ENCODE measurements at places on chromosomes 1 and 21.

- DNase-seq = no peak
These were observed 58.0 kb downstream of the LGR6 start for GRCh38 chr1:202251424-202252256.

DNA sequence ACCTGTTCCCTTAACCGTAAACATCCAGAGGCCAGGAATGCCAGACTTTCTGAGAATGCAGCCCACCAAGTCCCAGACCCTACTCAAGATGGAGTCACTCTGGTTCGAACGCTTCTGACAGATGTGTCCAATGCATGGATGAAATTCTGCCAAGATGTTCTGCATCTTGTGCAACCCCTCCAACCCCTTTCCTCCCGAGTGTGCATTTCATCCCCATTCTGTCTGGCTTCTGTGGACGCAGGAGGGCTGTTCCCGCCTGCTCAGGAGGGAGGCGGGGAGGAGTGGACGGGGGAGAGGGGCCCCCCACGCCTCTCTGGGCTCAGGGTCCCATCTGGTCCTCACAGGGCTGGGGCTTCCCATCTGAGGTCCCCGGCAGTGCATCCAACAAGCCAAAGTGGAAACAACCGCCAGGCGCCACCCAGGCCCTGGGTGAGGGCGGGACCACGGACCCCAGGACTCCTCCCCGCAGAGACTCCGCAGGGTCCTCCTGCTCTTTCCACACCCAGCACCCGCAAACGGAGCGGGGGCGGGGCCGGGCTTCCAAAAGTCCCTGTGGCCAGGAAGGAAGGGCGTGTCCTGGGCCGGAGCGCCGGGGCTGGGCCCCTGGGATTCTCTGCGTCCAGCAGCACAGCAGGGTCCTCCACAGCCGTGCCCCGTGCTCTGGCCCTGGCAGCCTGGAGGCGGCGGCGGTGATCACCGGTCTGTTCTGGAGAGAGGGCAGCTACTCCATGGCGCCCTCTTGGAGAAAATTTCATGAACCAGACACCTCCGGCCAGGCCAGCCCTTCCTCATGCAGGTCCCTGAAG is 27.8 kb upstream of the SUMO3 start:
- DNase-seq = peak; percentile 59

DNA sequence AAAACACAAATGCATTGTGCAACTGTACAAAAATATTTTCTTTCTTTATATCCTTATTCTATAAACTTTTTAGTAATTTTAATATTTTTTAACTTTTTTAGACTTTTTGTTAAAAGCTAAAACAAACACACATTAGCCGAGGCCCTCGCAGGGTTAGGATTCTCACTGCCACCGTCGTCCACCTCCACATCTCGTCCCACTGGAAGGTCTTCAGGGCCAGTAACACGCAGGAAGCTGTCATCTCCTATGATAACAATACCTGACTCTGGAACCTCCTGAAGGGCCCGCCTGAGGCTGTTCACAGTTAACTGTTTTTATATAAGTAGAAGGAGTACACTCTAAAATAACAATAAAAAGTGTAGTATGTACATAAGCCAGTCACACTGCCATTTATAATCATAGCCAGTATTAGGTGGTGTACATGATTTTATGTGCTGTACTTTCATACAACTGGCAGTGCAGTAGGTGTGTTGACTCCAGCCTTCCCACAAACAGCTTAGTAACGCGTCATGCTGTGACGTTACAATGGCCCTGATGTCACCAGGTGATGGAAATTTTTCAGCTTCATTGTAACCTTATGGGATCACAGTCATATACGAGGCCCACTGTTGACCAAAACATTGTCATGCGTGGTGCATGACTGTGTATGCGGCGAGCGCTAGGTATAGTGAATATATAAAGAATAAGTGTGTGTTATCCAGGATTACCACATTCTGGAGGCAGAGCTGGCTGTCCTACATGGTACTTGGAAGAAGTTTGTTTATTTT is 8.8 kb downstream of the TFF2 start:
- no peak for DNase-seq

GRCh38 chr1:1035291-1035943 is 15.5 kb downstream of the AGRN start:
- DNase-seq = no peak

- no peak for DNase-seq
These were observed 211.7 kb downstream of the GRIK3 start for GRCh38 chr1:36822648-36823047.

- no peak for DNase-seq
These were observed 24.4 kb downstream of the RCAN1 start for GRCh38 chr21:34590520-34590919.

GRCh38 chr1:212078826-212079225 is 43.3 kb downstream of the DTL start:
- DNase-seq = no peak

GRCh38 chr1:160910170-160910750 is 25.3 kb upstream of the ITLN1 start:
- DNase-seq = no peak

DNA sequence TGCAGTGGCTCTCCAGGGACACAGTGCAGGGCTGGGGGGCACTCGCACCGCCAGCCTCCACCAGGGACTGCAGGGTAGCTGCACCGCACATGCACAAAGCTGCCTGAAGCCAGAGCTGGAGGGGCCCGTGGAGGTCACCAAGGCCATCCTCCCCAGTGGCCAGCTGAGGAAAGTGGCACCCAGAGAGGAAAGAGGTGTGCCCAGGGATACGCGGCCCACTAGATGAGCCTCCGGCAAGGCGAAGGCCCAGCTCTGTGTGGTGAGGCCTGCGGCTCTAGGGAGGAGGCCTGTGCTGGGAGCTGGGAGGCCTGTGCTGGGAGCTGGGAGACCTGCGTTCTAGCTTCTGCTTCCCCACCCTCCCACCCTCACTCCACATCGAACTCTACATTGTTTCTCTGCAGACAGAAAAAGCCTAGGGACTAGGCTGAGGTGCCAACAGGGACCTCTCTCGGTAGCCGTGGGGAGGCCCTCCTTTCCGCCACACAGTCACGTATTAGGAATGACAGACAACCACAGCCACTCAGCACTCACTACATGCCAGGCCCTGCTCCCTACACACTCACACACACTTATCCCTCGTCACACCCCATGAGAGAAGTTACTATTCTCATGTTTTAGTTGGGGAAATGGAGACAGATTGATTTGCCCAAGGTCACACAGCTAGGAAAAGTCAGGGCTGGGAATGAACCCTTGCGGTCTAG is 921 bp upstream of the ASCL5 start:
- DNase-seq = no peak

- DNase-seq = peak; percentile 5
These were observed 259.5 kb upstream of the CHRM3 start for GRCh38 chr1:239126884-239127283.

DNA sequence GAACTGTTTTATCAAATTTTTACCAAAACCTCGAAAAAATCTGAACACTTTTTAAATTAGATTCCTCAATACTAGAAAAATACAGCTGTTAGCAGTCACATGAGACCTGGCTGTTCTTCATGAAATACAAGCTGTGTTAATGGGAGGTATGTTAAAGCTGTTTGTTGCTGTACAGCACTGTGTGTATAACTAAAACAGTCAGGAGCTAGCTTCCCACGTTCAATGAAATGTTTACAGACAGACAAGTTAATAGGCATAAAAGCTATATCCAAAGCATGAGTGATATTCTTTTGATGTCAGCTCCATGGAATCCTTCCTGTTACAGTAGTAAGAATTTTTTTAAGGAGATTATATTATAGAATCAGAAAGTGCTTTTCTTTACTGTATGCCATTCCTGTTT is 223.2 kb upstream of the FOXD3 start:
- DNase-seq = peak; percentile 28

- DNase-seq = peak; percentile 56
These were observed 21.4 kb downstream of the TGFB2 start for GRCh38 chr1:218366322-218367052.

- no peak for DNase-seq
These were observed 79.5 kb upstream of the PALMD start for GRCh38 chr1:99566290-99567021.

GRCh38 chr1:3924186-3924824 is 24.2 kb upstream of the C1orf174 start:
- peak; percentile 56 for DNase-seq

DNA sequence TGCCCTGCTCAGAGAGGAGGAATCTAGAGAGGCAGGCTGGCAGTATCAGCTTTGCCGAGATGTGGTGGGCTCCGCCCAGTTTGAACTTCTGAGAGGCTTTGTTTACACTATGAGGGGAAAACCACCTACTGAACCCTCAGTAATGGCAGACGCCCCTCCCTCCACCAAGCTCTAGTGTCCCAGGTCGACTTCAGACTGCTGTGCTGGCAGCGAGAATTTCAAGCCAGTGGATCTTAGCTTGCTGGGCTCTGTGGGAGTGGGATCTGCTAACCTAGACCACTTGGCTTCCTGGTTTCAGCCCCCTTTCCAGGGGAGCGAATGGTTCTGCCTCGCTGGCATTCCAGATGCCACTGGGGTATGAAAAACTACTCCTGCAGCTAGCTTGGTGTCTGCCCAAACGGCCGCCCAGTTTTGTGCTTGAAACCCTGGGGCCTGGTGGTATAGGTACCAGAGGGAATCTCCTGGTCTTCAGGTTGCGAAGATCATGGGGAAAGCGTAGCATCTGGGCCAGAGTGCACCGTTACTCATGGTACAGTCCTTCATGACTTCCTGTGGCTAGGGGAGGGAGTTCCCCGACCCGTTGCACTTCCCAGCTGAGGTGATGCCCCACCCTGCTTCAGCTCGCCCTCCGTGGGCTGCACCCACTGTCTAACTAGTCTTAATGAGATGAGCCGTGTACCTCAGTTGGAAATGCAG is 43.6 kb downstream of the C21orf91 start:
- DNase-seq = no peak

GRCh38 chr1:59901770-59902388 is 24.7 kb downstream of the CYP2J2 start:
- peak; percentile 19 for DNase-seq

GRCh38 chr1:37034121-37035013 is at the start of gene GRIK3:
TSS of gene GRIK3 (minus strand) at chr1:37034515. CDS start at chr1:37034108, 407 bp downstream.
- peak; percentile 51 for DNase-seq

DNA sequence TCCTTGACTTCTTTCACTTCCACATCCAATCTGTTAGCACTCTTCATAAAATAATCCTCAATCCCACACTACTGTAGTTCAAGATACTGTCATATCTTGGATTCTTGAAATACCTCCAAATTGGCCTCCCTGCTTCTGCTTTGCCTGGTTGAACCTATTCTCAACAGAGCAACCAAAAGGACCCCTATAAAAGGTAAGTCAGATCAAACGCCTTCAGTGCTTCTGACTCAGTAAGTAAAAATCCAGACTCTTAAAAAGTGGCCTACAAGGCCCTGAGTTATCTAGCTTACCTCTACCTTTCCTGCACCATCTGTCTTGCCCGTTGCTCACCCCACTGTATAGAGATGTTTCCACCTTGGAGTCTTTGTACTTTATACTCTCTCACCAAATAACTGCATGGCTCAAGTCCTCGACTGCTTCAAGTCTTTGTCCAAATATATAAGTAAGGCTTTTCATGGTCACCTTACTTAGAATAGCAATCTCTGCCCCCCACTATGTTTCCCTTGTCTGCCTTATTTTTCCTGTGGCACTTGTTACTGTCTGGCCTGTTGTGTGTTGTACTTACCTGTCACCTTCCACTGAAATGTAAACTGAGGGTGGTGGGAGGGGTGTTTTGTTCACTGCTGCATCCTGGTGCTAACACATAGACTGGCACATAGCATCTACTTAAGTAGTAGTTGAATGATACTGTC is 5.1 kb upstream of the PIGV start:
- no peak for DNase-seq

DNA sequence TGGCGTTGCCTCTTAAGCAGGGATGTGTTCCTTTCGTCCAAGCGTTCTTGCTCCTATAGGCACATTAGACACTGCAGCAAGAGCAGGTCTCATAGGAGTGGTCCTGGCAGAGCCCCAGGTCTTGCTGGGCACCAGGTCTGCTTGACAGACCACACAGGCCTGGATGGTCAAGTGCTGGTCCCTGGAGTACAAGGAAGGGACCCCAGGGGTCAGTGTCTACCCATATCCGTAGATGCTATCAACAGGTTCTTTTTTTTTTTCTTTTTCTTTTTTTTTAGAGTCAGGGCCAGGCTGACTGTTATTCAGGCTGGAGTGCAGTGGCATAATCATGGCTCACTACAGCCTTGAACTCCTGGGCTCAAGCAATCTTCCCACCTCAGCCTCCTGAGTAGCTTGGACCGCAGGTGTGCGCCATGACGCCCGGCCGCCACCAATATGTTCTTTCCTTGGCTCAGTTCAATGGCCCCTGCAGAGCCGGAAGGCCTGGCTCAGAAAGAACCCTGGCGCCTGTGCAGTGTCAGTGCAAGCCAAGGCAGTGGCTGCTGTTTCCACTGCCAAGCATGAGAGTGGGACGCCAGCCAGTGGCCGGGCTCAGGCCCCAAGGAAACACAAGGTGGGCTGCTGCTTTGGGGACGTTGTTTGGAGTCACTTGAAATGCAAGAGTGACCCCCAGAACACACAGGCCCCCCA is 10.0 kb upstream of the TNFRSF8 start:
- no peak for DNase-seq

DNA sequence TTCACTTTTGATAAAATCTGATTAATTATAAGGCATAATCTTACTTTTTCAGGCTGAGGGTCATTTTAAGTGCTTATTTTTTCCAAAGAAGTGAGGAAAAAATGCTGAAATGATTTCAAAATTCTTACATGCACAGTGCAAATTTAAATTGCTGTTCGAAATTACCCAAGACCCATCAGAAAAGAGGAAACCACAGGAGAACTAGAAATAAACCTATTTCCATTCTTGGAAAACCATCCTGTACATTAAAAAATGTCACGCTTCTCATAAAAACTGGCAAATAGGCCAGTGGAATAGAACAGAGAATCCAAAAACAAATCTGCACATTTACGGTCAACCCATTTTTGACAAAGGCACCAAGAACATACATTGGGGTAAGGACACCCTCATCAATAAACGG is 414.9 kb downstream of the SMYD3 start:
- DNase-seq = no peak

DNA sequence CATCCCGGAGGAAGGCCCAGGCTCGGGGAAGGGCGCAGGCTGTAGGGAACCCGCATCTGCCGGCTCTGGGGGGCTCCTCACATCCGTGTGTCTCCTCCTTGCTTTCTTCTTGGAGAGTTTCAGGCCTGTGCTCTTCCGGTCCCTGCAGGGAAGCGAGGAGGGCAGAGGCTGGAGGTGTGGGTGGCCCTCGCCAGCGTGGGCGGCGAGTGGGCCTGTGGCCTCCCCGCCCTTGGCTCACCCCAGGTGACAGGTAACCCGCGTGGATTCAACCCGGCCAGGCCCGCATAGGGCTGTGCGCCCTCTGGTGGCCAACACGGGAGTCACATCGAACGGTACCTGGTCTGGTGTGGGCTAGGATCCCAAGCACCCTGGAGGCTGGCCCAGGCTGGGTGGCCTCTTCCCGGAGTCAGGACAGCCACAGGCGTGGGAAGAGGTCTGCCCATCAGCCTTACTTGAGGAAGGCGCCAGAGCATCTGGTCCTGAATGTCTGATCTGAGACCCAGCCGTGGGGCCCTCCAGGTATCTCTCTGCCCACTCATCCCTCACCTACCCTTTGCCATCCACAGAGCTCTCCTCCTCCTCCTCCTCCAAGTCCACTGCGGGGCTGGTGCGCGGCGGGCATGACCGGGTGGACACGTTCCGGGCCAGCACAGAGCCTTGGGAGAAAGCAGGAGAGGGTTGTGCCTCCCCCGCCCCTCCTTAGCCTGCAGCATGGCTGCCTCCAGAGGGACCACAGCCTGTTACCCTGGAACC is 9.6 kb upstream of the TNFRSF25 start:
- peak; percentile 48 for DNase-seq

Measured in tongue (tissue), 3 donors.